ENCODE measurements at places on chromosomes 4 and X.

- DNase-seq: no peak
Observed at GRCh38 chr4:101010987-101011386, 336.3 kb downstream of the PPP3CA start.

- DNase-seq: no peak
Observed at GRCh38 chrX:72304877-72305276, 837 bp downstream of the CITED1 start.

DNA sequence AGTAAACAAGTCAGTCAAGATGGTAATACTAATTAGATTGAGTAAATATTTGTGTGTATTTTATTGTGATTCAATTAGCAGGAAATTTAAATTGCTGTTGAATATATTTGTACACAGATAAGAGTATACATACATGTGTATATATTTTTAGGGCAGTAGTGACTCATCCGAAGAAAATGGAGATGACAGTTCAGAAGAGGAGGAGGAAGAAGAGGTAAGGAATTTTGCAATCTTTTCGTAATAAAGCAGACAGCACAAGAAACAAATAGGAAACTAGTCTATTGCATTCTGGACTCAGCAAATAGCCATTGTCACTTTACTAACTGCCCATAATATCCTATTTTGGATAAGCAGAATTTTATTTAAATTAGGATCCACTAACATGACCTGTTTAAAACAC is 6.6 kb downstream of the IBSP start:
- no peak for DNase-seq

- no peak for DNase-seq
Observed at GRCh38 chr4:74446193-74446868, 1.4 kb downstream of the AREG start.

GRCh38 chr4:39548425-39549067 is 21.3 kb upstream of the UGDH start:
- DNase-seq: no peak

- DNase-seq: peak; percentile 89
Observed at GRCh38 chr4:6720202-6720699, 4.3 kb downstream of the BLOC1S4 start.

DNA sequence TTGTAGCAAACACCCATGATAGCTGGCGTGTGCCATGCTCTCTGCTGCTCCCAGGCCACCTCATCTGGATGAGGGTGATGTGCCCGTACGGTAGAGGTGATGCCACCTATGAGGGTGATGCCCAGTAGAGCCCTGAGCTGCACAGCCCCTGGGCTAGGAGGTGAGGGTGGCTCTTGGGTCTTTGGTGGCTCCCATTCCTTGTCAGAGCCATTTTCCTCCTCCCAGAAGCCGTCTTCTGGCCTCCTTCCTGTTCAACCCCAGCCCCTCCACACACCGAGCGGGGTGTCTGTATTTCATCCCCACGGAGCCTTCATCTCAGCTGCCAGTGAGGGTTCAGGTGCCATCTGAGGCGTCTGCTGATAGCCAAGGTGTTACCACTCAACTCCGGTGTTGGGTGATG is 12.0 kb upstream of the TNIP2 start:
- DNase-seq: no peak

- DNase-seq: no peak
Observed at GRCh38 chrX:68902706-68903504, 74.1 kb downstream of the EFNB1 start.

All from stimulated activated CD4-positive, alpha-beta T cell treated with anti-CD3 and anti-CD28 coated beads, Interleukin-15, amount 100 ng/mL, for 24 hours (primary cell).